ENCODE measurements at places on chromosomes 1 and 21.

DNA sequence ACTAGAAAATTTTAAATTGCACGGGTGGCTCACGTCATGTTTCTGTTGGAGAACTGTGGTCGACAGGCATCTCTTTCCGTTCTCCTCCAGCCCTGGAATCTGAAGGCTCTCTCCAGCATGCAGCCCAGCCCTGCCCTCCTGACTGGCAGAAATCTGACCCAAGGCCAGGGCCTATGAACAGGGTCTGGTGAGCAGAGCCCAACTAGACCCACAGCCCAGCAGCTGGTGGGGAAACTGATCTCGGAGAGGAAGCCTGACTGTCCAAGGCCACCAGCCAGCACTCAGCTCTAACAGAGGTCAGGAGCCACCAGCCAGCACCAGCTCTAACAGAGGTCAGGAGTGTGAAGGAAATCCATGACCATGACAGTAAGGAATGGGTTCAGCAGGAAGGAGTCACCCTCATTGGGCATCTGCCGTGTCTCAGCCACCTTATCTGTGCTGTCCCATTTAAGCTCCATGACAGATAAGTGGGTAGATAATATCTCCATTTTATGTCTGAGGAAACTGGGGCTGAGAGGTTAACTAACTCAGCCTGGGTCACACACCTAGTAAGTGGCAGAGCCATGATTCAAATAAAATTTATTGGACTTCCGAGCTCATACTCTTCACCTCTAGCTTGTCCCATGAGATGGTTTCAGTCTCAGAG lies 20.2 kb upstream of the PKP1 start:
- DNase-seq: no peak

DNA sequence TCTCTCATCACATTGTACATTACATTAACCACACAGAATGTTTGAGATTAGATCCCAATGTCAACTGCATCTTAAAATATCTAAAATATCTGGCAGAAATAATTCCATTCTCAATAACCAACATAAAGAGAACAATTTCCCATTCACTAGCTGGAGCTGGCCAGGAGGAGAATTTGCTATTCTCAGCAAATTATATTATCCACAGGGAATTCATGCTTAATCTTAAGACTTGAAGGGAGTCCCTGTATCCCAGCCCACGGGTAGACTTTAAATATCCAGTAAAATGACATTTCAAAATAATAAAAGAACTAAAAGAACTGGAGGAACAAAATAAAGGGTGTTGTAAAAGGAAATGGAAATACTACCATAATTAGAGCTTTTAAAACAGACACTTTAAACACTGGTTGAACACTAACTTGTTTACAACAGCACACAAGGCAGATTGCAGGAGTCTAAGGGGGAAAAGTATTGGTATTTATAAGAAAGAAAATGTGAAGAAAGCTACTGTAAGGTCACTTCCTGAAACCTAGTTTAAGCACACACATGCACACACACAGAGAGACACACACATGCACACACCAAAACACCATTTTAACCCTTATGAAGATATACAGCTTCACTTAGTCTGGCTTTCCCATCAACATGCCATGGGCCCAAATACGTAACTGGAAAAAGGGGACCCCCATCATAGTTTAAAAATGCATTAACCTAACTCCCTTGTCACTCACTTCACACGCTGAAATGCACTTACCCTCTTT lies 107.0 kb downstream of the PTPN14 start:
- no peak for DNase-seq

DNA sequence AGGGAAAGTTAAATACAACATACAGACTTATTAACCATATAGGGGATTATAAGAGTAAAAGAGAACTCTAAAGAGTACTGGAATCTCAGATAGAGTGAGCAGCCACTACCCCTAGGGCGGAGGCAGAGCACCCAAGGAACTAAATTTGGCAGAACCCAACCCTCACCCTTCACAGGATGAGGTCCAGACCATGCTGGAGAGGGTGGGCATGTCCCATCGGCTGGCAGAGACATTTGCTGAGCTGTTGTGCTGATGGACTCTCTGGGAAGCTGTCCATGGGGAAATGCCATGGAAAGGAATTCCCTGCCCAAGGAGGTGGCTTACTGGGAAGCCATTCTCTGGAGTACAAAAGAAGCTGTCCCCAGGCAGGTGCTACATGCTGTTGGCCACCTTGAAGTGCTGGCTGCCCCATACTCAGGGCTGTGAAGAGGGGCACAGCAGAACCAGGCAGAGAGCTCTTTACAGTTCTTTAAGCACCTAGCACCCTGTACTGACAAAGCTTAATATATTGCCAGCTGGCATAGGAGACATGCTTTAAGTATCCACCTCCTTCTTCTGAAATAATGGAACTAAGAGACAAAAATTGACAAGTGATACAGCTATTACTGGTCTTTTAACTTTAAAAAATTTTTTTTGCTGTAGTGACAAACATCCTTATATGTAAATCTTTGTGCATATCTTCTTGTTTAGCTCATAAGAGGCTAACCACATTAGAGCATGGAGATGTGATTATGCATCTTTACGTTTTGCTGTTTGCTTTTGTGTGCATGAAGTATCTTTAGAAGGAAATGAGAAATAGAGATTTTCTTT lies 29.6 kb downstream of the TSNAX start:
- DNase-seq: no peak

DNA sequence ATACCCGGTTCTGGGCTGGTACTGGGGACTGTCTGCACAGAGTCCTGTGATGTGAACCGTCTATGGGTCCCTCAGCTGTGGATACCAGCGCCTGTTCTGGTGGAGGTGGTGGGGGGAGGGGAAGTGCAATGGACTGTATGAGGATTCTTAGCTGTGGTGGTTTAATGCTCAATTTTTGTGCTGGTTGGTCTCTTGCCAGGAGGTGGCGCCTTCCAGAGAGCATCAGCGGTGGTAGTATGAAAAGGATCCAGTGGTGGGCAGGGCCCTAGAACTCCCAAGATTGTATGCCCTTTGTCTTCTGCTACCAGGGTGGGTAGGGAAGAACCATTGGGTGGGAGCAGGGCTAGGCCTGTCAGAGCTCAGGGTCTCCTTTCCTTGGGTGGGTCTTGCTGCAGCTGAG lies 89.4 kb upstream of the B3GALT2 start:
- DNase-seq: no peak

GRCh38 chr1:227917081-227917950 lies 30.4 kb downstream of the WNT9A start:
- no peak for DNase-seq

GRCh38 chr1:172342584-172343239 lies 77.8 kb upstream of the C1orf105 start:
- no peak for DNase-seq

Data from activated CD8-positive, alpha-beta memory T cell treated with anti-CD3 and anti-CD28 coated beads, Interleukin-2, amount 50 U/mL, for 4 hours (primary cell).